ENCODE measurements at places on chromosomes 5 and 9.

DNA sequence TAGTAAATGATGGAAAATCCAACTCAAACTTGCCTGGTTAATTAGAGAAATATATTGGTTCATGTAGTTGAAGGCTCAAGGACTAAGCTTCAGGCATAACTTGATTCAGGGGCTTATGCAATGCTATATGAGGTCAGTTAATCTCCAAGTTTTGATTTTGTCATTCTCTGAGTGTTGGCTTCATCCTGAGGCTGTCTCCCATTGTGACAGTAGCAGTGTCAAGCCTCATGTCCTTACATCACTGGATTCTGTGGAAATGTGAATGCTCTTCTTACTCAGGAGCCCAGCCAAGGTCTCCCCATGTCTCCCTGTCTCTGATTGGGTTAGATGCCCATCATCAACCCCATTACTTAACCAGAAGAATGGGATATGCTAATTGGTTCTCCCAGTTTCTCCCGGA lies 44.4 kb upstream of the SNX2 start:
- no peak overlapping the region for H3K27ac ChIP-seq
- no peaks in the 10 kb centered on the region for H3K27me3 ChIP-seq
- DNase-seq: no peak
- H3K4me3 ChIP-seq: no peak overlapping the region

- H3K36me3 ChIP-seq: no peaks in the 10 kb centered on the region
- H3K27ac ChIP-seq: no peak overlapping the region
- H3K4me3 ChIP-seq: no peak overlapping the region
- no peak for DNase-seq
- no peaks in the 10 kb centered on the region for H3K27me3 ChIP-seq
Observed at GRCh38 chr5:18159331-18159730, 525.1 kb downstream of the TAF11L14 start.

DNA sequence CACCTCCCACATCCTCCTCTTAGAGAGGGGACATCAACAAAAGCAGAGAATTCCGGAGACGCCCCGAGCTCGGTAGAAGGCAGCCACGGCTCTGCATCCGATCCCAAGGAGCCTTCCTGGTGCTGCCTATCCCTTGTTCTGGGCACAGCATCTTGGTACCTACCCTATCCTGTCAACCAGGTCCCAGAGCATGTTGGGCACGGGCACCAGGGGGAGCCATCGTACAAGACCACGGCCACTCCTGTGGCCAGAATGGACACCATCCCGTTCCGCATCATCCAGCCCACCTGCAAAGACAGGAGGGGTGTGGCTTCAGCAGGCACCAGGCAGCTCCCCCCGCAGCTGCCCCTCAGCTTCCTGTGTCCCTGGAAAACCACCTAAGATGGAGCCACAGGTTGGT lies 62.7 kb upstream of the ZNF354A start:
- H3K4me3 ChIP-seq: no peak overlapping the region
- no peaks in the 10 kb centered on the region for H3K36me3 ChIP-seq
- DNase-seq: no peak
- no peak overlapping the region for H3K27ac ChIP-seq
- peaks cover 13% of the 10 kb centered on the region for H3K27me3 ChIP-seq

- peak overlapping the region; percentile 72 for H3K4me3 ChIP-seq
- peaks cover 4% of the 10 kb centered on the region for H3K27me3 ChIP-seq
- DNase-seq: no peak
- H3K27ac ChIP-seq: no peak overlapping the region
- peaks cover 23% of the 10 kb centered on the region for H3K4me1 ChIP-seq
Observed at GRCh38 chr5:122073864-122074263, 4.2 kb downstream of the LOX start.

GRCh38 chr5:58072300-58072965 lies 387.5 kb downstream of the PLK2 start:
- no peaks in the 10 kb centered on the region for H3K4me1 ChIP-seq
- H3K4me3 ChIP-seq: no peak overlapping the region
- no peak for DNase-seq
- no peaks in the 10 kb centered on the region for H3K36me3 ChIP-seq

DNA sequence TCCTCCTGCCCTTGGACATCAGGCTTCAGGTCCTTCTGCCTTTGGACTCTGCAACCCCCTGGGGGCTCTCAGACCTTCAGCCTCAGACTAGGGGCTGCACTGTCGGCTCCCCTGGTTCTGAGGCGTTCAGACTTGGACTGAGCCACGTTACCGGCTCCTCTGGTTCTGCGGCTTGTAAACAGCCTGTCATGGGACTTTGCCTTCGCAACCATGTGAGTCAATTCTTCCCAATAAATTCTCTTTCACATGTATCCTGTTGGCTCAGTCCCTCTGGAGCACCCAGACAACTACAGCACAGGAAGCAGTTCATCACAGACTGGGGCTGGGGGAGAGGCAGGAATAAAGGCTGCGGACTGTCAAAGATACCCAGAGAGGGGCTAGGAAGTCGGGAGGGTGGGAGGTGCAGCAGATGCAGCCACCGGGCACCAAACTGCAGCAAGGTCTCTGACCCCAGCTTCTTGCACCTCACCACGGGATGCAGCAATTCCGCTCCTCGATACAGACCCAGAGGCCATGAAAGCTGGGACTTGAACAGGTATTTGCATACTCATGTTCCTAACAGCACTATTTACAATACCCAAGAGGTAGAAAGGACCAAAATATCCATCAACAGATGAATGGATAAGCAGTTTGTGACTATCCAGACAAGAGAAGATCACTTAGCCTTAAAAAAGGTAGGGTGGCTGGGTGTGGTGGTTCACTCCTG lies 100.8 kb downstream of the COL23A1 start:
- no peak overlapping the region for H3K4me3 ChIP-seq
- H3K36me3 ChIP-seq: no peaks in the 10 kb centered on the region
- no peaks in the 10 kb centered on the region for H3K4me1 ChIP-seq
- H3K27me3 ChIP-seq: no peaks in the 10 kb centered on the region
- no peak for DNase-seq

GRCh38 chr5:16549491-16550206 lies 67.1 kb downstream of the RETREG1 start:
- H3K4me3 ChIP-seq: no peak overlapping the region
- H3K36me3 ChIP-seq: no peaks in the 10 kb centered on the region
- H3K27me3 ChIP-seq: no peaks in the 10 kb centered on the region
- peaks cover 26% of the 10 kb centered on the region for H3K4me1 ChIP-seq
- peak overlapping the region; percentile 50 for H3K27ac ChIP-seq

GRCh38 chr9:13427587-13427986 lies 148.1 kb upstream of the MPDZ start:
- no peak for DNase-seq
- H3K4me3 ChIP-seq: no peak overlapping the region
- H3K27me3 ChIP-seq: no peaks in the 10 kb centered on the region
- peak overlapping the region; percentile 48 for H3K27ac ChIP-seq

- H3K4me1 ChIP-seq: peaks cover 61% of the 10 kb centered on the region
- peaks cover 75% of the 10 kb centered on the region for H3K27me3 ChIP-seq
- DNase-seq: no peak
- H3K27ac ChIP-seq: peak overlapping the region; percentile 79
Observed at GRCh38 chr9:137170486-137171148, 766 bp upstream of the LRRC26 start.

- no peaks in the 10 kb centered on the region for H3K4me1 ChIP-seq
- DNase-seq: no peak
- no peaks in the 10 kb centered on the region for H3K27me3 ChIP-seq
- H3K4me3 ChIP-seq: no peak overlapping the region
Observed at GRCh38 chr9:109722007-109722406, 58.0 kb upstream of the PALM2AKAP2 start.

DNA sequence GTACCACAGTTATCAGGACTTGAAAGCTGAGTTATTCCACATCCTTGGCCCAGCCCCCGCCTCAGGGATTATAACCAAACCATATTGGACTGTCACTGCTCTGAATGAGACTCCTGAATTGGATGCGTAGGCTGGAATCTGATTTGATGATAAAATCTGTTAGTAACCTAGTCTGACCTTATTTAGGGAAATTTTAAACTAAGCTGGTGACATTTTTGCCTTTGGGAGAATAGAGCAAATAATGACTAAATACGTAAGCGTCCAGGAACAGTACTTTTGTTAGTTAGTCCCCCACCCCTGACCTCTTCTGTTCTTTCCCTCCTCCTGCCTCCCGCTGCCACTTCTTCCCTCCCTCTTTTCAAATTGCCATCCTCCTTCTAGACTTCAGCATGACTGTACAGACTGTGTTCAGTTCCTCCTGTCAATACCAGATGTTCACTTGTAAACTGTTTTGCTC lies 92.6 kb downstream of the TLE4 start:
- H3K27me3 ChIP-seq: no peaks in the 10 kb centered on the region
- peaks cover 22% of the 10 kb centered on the region for H3K4me1 ChIP-seq
- no peaks in the 10 kb centered on the region for H3K36me3 ChIP-seq
- no peak overlapping the region for H3K27ac ChIP-seq

DNA sequence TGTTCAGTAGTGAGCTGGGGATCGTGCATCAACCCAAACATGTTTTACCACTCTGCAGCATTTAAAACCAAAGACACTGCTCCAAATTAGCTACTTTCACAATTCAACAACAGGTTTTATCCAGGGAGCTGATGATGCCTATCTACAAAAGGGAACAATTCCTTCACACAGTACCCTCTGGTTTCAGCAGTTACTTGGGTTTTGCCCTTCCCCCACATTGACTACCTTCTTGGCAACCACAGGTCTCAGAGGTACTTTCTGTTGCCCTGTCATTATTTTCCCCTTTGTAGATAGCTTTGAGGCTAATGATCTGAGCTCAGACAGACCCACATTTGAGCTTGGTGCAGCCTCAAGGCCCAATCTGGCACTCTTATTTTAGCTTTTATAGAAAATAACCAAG lies 96.1 kb downstream of the WDR41 start:
- no peak for DNase-seq
- no peaks in the 10 kb centered on the region for H3K27me3 ChIP-seq
- no peak overlapping the region for H3K4me3 ChIP-seq

DNA sequence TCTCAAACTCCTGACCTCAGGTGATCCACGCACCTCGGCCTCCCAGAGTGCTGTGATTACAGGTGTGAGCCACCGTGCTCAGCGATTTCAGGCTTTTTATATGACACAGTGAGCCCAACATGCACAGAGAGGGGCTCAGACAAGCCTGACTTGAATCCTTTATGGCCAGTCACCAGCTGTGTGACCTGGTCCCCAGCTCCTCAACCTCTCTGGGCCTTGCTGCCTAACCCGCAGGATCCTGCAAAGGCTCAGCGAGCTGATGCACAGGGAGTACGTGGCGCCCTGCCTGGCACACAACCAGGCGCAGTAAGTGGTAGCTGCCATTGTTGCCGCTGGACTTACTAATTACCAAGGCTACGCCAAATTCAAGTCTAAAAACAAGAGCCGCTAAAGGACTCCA lies 16.6 kb upstream of the NCS1 start:
- no peak for DNase-seq
- H3K27ac ChIP-seq: no peak overlapping the region
- no peak overlapping the region for H3K4me3 ChIP-seq

DNA sequence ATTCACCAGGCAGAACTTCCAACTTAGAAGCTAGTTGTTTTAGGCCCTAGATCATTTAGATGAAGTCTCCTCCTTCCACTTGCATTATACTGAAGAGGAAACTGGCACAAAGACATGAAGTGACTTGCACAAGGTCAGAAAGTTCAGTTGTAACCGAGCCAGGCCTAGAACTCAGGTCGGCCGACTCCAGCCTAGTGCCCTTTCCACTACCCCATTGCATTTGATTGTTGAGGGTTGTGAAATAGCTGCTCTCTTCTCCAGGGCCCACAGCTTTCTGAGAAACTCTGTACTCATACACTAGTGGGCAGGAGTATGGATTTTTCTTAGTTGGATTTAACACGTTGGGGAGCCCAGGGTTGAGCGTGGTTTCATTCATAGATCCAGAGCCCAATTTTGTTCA lies 5.6 kb downstream of the ZNF462 start:
- peaks cover 60% of the 10 kb centered on the region for H3K4me1 ChIP-seq
- peak overlapping the region; percentile 70 for H3K27ac ChIP-seq
- no peaks in the 10 kb centered on the region for H3K36me3 ChIP-seq
- H3K27me3 ChIP-seq: no peaks in the 10 kb centered on the region
- no peak for DNase-seq

DNA sequence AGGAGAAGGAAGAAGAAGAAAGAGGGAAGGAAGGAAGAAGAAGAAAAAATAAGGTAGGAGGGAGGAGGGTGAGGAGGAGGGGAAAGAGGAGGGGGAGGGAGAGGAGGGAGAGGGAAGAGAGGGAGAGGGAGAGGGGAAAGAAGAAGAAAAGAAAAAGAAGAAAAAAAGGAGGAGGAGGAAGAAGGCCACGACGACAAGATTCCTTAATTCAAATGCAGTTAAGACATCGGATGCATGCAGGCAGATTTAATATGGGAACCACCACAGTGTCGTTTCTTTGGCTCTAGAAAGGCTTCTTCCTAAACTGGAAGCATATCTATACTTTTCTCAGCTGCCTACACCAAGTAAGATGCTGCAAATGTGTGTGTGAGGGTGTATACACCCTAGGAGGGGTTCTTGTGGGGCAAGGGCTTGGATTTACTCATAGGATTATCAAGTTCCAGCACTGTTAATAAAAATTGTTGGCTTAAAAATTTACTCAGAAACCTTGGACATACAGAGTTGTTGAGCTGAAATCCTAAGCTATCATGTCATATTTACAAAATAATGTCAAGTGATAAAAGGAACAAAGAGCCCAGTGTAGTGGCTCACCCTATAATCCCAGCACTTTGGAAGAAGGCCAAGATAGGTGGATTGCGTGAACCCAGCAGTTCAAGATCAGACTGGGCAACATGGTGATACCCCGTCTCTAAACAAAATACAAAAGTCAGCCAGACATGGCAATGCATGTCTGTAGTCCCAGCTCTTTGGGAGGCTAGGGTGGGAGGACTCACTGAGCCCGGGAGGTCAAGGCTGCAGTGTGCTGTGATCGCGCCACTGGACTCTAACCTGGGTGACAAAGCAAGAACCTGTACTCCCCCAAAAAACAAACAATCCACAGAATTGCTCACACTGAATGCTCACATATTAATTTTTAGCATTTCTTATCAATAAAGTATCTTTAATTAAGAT lies 108.5 kb downstream of the UBAP2 start:
- DNase-seq: no peak
- no peak overlapping the region for H3K4me3 ChIP-seq
- H3K36me3 ChIP-seq: peaks cover 71% of the 10 kb centered on the region
- H3K4me1 ChIP-seq: no peaks in the 10 kb centered on the region

DNA sequence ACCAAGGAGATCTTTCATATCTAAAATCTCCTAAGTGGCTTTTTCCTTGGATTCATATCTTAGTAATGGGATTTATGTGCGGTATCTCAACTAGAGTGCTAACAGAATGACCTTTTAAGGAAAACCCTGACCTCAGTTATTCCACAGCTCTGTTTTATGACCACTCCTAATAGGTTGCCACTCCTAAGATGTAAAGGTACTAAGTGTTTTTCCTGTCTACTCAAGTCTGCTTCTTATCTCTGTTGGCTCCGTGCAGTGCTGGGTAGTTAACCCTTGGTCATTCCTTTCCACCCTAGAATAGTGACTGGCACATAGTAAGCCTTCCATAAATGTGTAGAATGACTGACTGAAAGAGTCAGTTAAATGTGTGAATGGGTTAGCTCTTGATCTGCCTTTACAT lies 161.4 kb downstream of the DOCK2 start:
- no peaks in the 10 kb centered on the region for H3K36me3 ChIP-seq
- H3K4me3 ChIP-seq: no peak overlapping the region
- no peak overlapping the region for H3K27ac ChIP-seq
- no peaks in the 10 kb centered on the region for H3K4me1 ChIP-seq
- no peak for DNase-seq

All from suprapubic skin (tissue), 4 donors.